Activated naive CD8-positive, alpha-beta T cell treated with anti-CD3 and anti-CD28 coated beads, Interleukin-2, amount 10 ng/mL, durations not matched to agents 7 days and 5 days (primary cell): ENCODE measurements at places on chromosomes 13 and 19. TPM values are rescaled to one million over a fixed set of nuclear protein-coding genes. Genes with fewer than 3 reads are reported as not detected.

The CATSPERD gene
- total RNA-seq = not detected

GRCh38 chr13:90838317-90838960, 509.0 kb upstream of the MIR17HG start:
- no peak for DNase-seq

GRCh38 chr13:99085808-99086266, 108.0 kb upstream of the DOCK9 start:
- no peak for DNase-seq

- no peak for DNase-seq
These were observed 17.9 kb upstream of the C2CD4C start for GRCh38 chr19:426725-427445.

The MED4 gene
- 56.1 TPM for total RNA-seq

DNA sequence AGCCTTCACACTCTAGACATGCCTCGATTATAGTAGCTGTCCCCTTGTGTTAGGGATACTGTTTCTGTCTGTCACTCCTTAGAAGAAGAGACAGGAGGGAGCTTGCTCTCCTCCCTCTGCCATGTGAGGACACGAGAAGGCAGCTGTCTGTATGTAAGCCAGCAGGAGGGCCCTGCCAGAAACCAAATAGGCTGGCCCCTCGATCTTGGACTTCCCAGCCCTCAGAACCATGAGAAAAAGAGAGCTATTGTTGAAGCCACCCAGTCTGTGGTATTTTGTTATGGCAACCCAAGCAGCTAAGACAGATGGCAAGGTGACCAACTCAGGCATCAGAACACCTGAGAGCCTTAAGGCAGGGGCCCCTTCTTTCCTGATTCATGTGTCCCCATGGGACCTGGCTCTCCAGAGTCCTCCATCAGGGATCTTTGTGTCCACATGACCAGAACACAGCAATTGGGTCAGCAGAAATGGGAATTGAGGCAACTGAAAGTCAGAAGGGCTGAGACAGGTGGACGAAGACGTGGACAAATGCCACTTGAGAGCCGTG, 65.6 kb upstream of the NPAS1 start:
- DNase-seq = no peak

GRCh38 chr19:2003874-2004273, 11.6 kb downstream of the BTBD2 start:
- no peak for DNase-seq

The ARHGEF1 gene
- total RNA-seq = 824 TPM

The KLK2 gene
- not detected for total RNA-seq

DNA sequence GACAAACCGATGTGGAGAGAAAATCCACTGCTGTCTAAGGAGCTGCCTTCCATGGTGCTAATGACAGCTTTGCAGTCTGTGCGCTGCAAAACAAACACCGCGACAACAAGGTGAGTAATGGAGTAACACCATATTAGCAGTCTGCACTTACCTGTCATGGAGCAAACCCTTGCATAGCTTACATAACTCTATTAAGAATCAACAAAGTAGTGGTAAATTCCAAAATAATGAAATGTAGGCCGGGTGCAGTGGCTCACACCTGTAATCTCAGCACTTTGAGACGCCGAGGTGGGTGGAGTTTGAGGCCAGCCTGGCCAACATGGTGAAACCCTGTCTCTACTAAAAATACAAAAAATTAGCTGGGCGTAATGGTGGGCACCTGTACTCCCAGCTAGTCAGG, 56.2 kb downstream of the PARP4 start:
- no peak for DNase-seq

GRCh38 chr13:77386880-77387606, 60.1 kb upstream of the MYCBP2 start:
- DNase-seq = no peak

GRCh38 chr13:51974482-51974881, 36.8 kb downstream of the ATP7B start:
- DNase-seq = no peak

The TUBA3C gene
- not detected for total RNA-seq

The ZNF584 gene
- total RNA-seq = 10.6 TPM

DNA sequence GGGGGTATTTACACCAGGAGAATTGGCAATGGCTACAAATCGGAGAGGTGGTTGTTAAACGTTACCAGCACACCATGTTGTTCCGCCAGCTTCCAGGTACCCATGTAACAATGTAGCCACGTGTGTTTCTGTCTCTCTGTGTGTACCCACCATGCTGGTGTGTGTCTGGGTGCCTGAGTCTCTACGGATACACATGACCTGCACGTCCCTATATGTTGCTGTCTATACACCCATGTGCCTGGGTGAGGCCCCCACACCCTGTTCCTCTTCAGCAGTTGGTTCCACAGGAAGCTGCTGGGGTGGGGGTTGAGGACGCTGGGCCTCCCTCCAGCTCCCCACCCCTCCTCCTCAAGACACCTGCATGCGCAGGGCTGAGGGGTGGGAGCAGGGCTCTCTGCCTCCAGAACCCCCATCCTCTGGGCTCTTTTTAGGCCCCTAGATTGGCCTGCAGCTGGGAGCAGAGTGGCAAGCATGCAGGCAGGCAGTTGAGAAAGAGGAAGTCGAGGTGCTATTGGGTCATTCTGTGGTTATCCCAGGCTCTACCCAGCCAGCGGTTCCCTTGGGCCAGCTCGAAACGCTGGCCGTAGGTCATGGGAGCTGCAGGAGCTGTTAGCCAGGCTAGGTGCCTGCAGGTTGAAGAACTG, at the start of gene ARHGEF18:
ARHGEF18 (plus strand) TSS at position 351 of the 644 bp plus-strand sequence. CDS start 13,954 bp downstream, outside the sequence.
- peak; percentile 64 for DNase-seq
